ENCODE measurements at places on chromosomes 7 and 10. TPM values are rescaled to one million over a fixed set of nuclear protein-coding genes. Genes with fewer than 3 reads are reported as not detected.

DNA sequence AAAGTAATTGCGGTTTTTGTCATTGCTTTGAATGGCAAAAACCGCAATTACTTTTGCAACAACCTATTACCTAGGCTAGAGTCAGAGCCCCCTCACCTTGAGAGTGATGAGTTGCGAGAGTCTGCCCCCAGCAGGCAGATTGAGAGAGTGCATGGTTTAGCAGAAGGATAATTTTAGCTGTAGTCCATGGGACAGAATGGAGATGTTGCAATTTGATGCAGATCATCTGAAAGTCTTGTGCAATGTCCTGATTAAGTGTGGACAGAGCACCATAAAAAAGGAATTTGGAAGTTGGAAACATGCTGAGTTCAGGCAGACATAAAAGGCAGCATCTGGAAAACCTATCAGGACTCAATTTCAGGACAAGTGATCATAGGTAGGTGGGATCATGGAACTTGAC, 48.7 kb downstream of the GPR141 start:
- DNase-seq: no peak

DNA sequence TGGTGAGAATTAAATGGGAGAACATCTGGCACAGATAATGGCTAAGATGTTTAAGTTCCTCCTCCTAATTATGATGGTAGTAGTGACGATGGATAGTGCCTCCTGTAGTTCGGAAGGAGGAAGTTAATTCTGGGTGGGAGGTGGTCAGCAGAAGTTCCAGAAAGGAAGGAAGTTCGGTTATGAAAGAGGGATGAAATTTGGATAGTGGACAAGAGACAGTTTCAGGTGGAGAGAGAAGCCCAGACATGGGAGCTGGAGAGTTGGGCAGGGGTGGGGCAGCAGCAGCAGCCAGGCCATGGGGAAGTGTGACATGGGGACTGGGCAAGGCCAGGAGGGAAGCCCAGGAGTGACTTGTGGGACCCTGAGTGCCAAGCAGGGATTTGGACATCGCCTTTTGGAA, 99.5 kb downstream of the CCNY start:
- no peak for DNase-seq

DNA sequence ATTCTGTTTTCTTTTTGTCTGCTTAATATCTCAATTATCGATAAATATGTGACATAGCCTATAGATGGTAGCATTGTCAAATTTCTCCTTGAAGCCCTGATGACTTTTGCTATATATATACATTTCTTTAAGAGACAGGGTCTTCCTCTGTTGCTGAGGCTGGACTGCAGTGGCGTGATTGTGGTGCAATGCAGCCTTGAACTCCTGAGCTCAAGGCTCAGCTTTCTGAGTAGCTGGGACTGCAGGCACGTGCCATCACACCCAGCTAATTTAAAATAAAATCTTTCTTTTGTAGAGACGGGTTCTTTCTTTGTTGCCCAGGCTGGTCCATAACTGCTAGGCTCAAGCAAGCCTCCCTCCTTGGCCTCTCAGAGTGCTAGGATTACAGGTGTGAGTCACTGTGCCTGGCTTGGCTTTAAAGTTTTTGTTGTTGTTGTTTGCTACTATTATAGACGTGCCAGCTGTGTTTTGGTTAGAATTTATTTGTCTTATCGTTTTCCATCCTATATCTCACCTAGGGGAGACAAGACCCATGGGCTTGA, 7.0 kb downstream of the UMAD1 start:
- DNase-seq: no peak

Gene COL1A2
- 270 TPM for total RNA-seq

Gene NUTM2E
- not detected for total RNA-seq

Measured in left cardiac atrium (tissue), 4 donors.